ENCODE measurements at places on chromosomes 2 and 18.
A peak's percentile ranks its signal among the peaks of the same experiment; 100 is the strongest.

DNA sequence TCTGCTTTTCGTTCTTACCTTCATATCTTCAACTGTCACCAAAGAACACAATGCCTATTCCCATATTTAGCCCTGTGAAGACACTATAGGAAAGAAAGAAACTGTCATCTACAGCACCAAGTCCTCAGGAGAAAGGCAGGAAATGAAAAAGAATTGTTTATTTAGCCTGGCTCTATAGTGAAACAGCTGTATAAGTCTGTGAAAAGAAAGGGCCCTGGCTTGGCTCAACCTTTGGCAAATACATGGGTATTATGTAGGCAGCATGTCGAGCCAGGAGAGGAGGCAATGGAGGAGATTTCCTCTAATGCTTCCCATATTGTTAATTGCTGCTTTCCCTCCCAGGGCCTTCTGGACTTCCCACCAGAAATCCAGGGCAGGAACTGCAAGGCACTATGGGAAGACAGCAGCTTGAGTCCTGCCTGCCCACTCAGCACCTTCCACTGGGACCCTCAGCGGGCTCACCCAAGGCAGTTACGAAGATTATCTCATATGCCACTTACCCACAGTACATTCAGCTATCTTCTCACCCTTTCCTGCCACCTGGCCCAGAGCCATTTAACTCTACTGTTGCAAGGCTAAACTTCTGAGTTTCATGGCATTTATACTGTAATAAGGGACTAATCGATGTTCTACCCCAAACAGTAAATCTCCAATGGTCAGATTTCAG, 30.1 kb downstream of the SLC8A1 start:
- DNase-seq = no peak

GRCh38 chr18:52617931-52618330, 277.9 kb downstream of the DCC start:
- DNase-seq = no peak

DNA sequence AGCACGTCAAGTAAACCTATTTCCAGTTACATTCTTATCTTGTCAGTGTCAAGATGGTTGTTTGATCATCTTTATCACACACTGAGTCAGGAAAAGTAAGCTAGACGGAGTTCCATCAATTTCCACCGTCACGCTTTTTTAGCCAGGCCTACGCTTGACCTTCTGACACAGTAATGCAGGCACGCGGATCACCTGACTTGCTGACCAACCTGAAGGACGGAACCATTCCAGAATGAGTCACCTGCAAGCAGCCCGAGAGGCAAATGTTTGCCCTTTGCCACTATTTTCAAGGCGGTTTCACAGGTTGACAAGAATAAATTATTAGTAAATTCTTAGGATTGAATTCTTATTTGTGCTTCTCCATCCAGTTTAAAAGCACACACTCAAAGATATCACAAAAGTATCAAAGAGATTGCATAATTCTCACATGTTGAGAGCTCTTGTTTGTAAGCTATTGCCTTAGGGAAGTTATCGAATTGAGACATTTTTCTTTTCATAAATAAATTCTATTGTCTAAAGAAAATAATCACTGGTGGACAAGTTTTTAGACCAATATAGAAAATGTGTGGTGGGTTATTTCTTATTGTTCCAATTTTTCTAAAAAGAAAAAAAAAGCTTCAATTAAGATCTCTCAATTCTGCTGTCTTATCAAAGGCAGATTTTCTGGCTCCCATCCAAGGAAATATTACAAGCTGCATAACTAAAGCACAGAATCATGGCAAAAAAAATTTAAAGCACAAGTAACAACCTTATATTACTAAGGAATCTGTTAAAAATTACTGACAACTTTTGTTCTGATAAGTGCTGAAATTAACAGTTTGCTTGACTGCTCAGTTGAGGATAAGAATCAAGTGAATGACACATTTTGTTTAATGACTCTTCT, 31.9 kb downstream of the UXS1 start:
- no peak for DNase-seq

GRCh38 chr2:111057721-111058120, 63.0 kb upstream of the BCL2L11 start:
- DNase-seq = no peak

- no peak for DNase-seq
Observed at GRCh38 chr2:200650195-200650594, 64.4 kb downstream of the AOX1 start.

DNA sequence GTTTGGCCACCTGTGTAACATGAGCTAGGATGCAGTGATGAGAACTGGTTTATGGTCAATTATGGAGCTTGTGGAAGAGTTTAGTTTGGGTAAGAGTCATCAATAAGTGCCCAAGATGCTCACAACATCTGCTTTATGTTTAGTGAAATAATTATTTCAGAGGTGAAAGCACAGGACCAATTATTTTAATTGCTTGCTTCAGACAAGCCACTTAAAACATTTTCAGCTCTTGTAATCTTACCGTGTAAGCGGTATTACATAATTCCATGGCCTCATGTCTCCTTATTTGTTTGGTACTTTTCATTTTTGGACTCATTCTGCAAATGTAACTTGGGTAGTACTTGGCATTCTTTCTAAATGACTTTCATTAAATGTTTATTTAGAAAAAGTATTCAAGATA, 5.4 kb downstream of the B3GNT2 start:
- DNase-seq = no peak

DNA sequence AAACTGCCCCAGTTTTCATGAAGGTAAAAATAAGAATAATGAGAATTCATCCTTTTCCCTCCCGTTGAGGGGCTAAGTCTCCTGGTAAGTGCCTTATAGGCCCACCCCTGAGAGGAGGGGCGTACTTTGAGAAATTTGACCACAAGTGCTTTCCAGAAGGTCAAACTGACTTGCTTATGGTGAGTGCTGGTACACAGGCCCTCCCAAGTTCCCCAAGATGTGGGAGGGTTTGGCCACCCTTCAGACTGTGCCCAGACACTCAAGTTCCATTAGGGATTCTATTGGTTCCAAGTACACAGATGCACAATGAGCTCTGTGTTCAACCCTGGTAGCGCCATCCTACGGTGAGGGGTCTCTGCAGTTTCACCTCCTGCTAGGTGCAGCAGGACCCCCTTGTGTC, 205.1 kb downstream of the CTIF start:
- DNase-seq = no peak

DNA sequence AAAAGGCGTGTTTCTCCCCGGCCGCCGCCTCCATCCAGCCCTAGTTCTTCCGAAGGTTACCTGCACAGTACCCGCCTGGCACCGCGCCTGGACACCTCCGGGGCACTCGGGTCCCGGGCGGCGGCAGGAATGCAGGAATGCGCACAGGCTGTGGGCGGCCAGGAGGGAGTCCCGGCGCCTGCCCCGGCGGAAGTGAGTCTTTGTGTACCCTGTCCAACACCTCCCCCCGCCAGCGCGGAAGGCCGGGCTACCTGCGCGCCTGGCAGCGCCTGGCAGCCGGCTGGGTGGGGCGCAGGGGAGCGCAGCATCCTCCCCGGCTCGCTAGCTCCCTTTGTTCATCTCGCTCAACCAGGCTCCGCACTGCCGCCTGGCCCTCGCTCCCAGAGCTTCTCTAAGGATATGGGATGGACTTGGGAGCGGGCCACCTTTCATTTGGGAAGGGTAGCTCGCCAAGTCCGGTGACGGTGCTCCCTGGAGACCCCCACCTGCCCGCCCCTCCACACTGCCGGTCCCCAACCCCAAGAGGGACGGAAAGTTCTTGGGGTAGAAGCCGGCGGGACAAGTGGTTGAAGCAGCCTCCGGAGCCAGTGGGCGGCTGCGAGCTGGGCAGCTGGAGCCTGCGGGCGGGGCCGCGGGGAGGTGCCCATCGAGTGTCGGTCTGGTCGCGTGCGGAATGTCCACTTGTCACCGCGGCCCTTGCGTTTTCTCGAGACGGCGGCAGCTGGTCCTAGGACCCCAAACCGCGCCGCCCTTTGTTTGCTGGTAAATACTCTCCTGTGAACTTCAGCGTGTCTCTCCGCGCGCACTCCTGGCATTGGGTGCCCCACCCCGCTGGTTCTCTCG, 1.2 kb upstream of the ST6GAL2 start:
- peak; percentile 27 for DNase-seq

DNA sequence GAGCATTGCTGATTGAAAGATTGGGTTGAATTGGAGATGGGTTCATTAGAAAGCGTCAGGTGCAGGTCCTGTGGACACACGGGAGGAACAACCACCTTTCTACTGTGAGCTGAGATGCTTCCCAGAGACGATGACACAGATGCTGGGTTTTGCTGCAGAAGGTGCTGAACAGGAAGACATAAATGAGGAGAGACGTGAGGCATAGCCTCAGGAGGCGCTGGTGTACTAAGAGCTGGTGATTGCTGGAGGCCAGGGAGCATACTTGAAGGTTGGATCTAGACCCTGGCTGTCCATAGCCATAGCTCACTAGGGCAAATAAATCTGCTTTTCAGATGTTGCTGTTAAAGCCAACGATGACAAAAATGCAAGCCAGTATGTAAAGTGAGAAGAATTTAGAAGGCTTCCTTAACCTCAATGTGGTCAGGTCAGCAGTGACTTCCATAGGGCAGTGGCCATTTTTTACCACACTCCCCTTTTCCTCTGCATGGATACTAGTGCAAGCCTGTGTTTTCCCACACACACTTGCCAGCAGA, 153.7 kb downstream of the SOX11 start:
- DNase-seq = no peak
